ENCODE measurements at places on chromosomes 4 and X.
A peak's percentile ranks its signal among the peaks of the same experiment; 100 is the strongest.

DNA sequence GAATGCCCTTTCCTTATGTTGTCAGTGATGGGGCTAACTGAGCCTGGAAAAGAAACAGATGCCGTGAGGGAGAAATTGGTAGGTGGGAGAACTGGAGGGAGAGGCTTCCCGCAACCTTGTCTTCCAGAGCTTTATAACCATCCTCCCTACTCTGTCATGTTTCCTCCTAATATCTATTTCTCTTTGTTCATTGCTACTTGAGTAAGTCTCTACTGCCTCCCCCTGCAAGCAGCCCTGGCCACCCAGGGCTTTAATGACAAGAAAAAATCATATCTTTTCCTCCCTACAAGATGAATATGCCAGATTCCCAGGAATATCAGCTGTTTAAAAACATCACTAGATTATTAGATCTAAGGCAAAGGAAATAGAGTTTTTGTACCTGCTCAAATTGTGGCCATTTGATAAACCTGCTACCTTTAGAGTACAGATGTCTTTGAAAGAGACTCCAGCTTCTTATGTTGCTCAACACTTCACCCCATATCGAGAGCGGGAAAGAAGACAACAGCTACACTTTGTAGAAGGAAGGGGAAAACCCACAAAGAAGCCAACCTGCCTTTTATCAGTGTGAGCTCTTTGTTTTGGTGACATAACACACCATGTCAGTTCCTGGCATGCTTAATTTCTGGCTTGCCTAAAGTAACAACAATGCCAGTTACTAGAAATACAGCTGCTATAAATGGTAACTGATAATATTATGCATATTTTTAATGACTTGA lies 186.6 kb upstream of the LEF1 start:
- DNase-seq, result peak; percentile 13

- no peak for DNase-seq
Measured at GRCh38 chrX:30627818-30628652, 25.2 kb upstream of the GK start.

DNA sequence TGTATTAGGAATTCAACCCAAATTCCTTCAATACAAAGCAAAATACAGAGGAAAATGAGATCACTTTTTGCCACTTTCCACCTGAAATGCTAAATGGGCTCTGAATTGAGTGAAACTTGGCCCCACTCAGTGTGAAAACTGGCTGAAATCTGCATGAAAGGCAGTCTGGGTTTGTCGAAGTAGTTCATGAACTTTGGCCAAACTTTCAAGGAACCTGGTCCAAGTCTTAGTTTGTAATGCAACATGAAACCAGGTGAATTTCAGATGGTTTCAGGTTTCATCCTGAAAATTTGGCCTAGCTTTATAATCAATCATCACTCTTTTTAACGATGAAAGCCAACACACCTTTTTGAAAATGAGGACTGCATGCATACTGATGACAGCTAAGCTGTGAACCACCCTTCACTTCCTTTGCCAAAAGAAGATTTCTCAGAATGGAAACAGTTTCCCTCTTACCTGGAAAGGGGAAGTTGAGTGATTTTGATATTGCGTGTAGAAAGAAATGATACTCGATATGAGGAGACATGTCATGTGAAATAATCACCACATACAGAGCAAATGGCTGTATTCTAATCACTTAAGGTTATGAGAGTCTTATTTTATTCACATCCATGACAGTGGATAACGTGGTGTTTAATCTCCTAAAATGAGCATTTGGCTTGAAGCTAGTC lies 209.9 kb upstream of the ETNPPL start:
- no peak for DNase-seq

GRCh38 chrX:64205735-64206501 lies 410 bp upstream of the AMER1 start:
- no peak for DNase-seq

GRCh38 chr4:109315818-109316217 lies 13.4 kb upstream of the COL25A1 start:
- DNase-seq, result no peak

- DNase-seq, result no peak
Measured at GRCh38 chrX:68672581-68673318, 25.3 kb downstream of the STARD8 start.

DNA sequence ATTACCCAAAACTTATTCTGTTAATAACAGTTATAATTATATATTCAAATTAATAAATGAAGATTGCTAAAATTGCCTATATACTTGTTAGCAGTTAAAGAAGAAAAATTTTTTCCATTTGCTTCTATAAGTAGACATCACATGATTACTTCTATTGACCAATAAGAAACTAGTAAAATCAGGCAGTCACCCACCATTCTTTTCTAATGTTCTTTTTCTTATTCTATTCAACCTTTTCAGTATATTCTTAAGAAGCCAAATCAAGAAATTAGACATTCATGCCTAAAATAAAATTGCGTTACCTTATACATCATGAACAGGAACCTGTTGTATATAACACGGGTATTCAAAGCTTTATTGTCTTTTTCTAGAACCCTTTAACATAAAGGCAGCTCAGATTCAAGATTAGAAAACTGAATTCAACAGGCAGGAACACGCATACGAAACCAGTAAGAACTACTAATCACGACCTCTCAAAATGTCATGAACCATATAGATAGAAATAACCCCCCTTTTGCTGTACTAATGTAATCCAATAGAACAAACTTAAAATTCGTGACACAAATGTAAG lies 568.1 kb upstream of the DIPK2B start:
- DNase-seq, result no peak

- peak; percentile 38 for DNase-seq
Measured at GRCh38 chr4:104860238-104861123, 286.2 kb upstream of the TET2 start.

DNA sequence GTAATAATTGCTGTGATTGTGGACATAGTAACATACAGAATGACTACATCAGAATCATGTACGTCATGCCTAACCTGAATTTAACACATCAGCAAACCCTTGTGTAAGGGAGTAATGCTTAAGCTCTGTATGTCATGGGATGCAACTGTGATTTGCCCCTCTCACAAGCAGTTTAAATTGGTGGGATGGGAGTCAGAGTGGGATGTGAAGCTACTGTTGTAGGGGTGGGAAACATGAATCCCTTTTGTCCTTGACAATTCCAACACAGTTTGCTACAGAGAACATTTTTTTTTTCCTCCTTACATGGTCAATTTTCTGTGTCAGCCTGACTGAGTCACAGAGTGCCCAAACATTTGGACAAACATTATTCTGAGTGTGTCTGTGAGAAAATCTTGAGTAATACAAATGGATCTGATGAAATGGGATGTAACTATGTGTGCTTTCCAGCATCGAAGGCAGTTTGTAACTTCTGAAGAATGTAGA lies 392.8 kb downstream of the GPM6A start:
- DNase-seq, result no peak

GRCh38 chr4:187124331-187124730 lies 400.7 kb upstream of the FAT1 start:
- no peak for DNase-seq

- no peak for DNase-seq
Measured at GRCh38 chrX:11386001-11386523, 92.8 kb downstream of the AMELX start.

GRCh38 chrX:112784692-112785091 lies 55.9 kb downstream of the AMOT start:
- no peak for DNase-seq

DNA sequence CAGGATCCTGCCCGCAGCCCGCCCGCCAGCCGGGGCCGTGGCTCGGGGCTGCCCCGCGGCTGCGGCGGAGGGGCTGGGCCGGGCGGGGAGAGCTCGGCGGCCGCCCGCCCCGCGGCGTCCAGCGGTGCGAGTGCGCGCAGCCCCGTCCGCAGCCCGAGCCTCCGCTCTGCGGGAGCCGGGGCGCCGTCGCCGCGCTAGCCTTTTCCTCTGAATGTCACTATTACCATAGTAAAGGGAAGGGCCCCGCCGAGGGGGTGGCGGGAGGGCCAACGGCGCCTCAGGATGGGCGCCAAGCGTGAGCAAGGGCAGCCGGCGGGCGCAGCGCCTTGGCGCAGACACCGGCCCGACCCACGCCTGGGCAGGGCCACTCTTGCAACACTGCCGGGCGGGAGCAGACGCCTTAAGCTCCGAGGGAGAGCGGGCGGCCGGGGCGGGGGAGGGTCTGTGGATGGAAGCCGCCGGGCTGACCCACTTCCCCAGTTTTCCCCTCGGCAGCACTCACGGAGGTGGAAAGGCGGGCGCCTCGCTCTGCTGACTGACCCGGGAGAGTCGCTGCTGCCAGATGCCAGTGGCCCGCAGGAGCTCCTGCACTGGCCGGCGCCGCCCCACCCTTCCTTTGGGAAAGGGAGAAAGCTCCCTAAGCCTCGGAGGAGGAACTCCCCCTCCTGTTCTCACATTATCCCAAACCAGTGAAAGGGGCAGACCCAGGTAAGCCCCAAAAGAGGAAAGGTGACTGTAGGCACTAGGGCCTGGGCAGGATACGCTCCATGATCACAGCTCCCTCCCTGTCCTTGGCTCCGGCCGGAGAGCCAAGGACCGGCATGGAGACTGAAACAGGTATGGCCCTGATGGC lies 329.4 kb downstream of the HNRNPD start:
- DNase-seq, result peak; percentile 34

DNA sequence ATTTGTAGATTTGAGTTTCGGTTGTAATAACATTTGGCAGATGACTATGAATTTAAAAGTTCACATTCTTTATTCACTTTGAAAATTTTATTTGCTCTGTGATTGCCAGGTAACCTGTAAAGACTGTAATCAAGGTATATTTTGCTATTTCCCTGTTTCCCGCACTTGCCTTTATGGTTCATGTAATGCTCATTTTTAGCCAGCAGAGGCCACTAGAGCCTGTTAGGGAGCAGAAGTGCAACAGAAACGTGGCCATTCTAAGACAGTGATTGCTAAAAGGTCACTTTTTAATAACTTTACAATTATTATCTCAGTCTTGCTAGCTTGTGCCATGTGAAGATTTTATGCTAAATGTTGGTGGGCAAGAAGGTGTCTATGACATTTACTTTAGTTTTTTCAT lies 12.4 kb downstream of the YIPF6 start:
- peak; percentile 22 for DNase-seq

- DNase-seq, result no peak
Measured at GRCh38 chr4:184792950-184793555, 32.7 kb downstream of the ACSL1 start.

DNA sequence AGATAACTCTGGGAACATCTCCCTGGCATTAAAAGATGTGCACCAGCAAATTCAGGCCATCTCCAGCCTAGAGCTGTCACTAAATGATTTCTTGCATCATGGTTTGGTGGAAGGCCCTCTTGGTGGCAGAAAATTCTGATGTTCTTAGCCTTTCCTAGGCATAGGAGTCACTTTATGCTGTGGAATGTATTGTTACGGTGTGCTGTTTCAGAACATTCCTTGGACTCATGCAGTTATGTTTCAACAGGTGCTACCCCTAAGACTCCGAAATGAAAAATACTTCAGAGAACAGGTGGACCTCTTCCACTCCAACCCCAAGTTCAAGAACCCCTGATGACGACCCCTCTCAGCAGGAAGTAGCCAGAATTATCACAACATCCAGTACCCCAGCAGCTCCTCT lies 20.3 kb upstream of the PAPSS1 start:
- DNase-seq, result no peak

DNA sequence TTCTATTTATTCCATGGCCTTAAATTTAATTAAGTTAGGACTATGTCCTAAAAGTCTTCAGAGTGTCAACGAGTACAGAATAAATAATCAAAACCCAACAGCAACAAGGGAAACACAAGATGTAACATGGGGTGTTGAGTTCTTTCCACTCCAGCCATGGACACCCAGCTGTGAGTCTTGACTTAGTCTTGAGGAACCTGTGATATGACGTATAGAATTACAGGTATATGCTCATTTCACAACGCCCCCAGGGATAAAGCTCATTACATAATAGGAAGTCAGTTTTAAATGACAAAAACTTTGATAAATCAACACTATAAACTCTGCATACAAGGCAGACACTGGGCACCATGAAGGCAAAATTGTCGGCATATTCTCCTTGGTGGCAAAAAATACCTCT lies 200.0 kb upstream of the CASK start:
- DNase-seq, result no peak

DNA sequence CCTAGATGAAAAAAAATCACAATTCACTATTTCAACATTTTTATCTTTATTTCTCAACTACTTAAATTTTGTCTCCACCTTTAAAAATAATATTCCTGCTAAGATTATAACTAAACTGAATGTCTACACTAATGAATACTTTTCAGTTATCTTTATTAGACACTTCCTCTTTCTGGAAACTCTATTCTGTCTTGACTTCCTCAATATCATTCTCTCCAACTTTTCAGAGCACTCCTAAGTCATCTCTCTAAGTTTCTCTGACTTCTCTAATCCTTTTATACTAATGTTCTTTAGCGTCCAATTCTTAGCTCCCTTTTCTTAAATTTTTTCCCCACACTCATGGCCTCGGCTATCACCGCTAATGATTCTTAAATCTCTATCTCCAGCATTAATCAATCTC lies 374.2 kb downstream of the FBXO8 start:
- DNase-seq, result no peak

DNA sequence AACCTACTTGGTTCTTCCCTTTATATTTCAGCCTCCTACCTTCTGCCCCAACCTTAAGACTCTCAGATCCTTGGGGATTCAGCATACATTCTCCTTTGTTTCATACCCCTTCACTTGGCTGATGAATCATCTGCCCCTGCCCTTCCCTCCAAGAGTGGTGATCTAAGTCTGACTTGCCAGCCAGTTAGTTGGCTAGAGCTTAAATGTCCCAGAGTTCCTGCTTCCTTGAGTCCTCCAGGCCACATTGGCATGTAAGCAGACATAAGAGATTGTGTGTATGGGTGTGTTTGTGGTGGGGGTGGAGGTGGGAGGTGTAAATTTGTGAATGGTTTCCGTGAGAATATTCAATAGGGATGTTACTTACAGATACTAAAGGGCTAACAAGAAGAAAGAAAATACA lies 3.7 kb upstream of the TEX13D start:
- DNase-seq, result no peak

DNA sequence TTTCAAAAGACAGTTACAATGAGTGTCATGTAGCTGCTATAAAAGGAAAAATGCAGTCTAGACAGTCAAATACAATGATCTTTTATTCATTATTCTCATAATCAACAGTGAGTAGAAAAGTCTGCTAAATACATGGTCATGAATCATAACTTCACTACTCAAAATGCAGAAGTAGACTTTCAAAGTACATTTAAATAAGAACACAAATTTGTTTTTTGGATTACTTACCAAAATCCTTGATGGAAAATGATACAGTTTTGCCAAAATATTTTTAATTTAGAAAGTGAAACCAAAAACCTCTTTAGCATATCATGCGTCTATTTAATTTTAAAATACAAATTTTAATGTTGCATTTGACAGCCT lies 4.9 kb downstream of the ACSL4 start:
- no peak for DNase-seq

- no peak for DNase-seq
Measured at GRCh38 chr4:116361790-116362189, 723.6 kb downstream of the TRAM1L1 start.

- no peak for DNase-seq
Measured at GRCh38 chrX:51802917-51803688, 59.9 kb downstream of the GSPT2 start.

GRCh38 chrX:131764216-131764615 lies 220.3 kb downstream of the OR13H1 start:
- no peak for DNase-seq

- no peak for DNase-seq
Measured at GRCh38 chr4:132383571-132384199, 765.4 kb upstream of the PCDH10 start.

- DNase-seq, result no peak
Measured at GRCh38 chr4:188941524-188942119, 802.4 kb downstream of the TRIML1 start.
